ENCODE measurements at places on chromosomes 5 and 9.

DNA sequence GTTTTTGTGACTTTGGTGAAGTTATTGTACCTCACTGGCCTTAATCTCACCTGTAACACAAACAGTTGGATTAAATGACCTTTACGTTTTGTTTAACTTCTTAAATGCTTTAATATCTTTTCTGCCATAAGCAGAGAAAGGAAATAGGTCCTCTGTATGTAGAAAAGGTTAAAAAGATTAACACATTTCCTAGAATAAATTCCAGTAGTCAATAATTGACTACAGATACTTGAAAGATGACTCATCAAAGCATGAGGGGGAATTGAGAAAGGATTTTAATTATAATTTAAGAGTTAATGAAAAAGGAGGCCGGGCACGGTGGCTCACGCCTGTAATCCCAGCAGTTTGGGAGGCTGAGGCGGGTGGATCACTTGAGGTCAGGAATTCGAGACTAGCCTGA, 35.8 kb upstream of the CMYA5 start:
- DNase-seq, result no peak

GRCh38 chr5:178641711-178642110, 14.9 kb upstream of the CLK4 start:
- no peak for DNase-seq

- peak; percentile 99 for DNase-seq
These were observed 98.8 kb upstream of the BASP1 start for GRCh38 chr5:17118631-17119030.

- peak; percentile 99 for DNase-seq
These were observed 51.4 kb downstream of the PFDN1 start for GRCh38 chr5:140251527-140251973.

DNA sequence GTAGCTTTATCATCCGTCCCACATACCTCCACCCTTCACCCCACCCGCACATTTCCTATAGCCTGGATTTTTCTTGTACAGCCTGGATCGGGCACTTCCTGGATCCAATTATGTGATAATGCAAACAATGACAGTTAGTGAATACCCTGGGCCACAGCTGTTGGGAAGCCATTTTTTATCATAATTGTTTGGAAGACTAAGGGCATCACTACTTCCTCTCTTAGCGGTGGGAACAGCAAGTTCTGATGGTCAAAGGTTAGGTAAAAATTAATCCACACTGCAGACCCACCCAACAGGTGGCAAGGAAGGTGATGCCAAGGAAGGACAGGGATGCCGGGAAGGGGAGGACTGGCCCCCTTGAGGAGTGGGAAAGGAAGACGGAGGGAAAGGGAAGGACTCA, 183.7 kb downstream of the SAXO1 start:
- no peak for DNase-seq

DNA sequence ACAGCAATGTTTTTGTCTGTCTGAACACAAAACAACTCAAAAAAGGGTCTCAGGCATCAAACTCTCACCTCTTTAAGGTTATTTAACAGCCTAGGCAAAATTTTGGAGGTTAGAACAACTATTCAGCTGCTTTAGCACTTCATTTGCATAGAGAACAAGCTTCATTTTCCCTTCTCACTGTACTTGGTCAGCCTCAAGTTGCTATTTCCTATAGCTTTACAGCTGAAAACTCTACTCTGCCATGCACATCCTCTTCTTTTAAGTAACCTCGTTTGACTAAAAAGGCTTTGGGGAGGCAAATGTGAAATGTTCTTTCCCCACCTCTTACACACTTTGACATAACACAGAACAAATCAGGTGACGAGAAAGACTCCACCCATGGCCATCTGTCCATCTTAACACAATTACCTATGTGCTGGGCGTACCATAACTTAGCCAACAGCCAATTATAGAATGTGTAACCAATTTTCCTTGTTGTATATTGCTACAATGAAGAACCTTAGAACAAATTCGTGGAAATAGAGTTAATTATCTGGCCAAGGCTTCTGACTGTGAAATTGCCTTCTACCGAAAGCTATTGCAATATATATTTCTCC, 195.7 kb downstream of the DCP2 start:
- no peak for DNase-seq

GRCh38 chr5:60830581-60831127, 13.4 kb downstream of the ELOVL7 start:
- DNase-seq, result peak; percentile 60

- peak; percentile 74 for DNase-seq
These were observed 31.0 kb downstream of the PCDHGC5 start for GRCh38 chr5:141519605-141520565.

DNA sequence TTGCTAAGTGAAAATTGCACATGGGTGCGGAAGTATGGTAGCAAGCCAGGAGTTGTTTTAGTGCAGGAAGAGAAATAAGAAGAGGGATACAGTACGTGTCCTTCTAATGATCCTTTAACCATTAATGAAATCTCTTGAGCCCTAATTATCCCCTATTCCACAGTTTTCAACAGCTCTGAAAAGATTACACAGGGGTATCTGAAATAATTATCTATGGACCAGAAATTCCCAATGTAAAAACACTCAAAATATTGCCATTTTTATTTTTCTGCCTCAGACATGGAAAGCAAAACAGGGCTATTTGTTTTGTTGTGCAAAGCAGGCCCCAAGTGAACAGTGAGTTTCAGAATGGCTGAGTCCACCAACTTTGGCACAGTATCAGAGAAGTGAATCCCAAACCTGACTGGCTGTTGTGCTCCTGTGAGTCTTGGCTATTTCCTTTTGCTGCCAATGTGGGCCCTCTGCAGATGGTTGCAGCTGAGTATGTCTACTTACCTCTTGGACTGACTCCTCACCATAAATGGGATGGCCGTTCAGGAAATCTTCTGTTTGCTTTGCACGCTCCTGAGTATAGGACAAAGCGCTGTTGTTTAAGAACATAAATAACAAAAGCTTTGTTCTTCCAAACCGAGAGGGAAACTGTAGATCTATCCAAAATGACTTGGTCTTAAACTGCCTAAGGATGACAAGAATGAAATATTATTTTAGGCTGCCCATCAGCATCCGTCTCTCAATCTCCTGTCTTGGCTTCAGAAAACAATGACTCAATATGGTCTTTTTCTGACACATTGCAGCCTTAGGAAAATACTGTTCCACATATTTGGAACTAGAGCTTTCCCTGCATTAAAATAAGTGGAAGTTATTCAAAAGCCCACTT, 204.1 kb downstream of the DEPDC1B start:
- DNase-seq, result no peak

- peak; percentile 31 for DNase-seq
These were observed 179.0 kb downstream of the ROR2 start for GRCh38 chr9:91771027-91771426.

GRCh38 chr5:95884017-95884325, 61.4 kb upstream of the GLRX start:
- DNase-seq, result peak; percentile 39

DNA sequence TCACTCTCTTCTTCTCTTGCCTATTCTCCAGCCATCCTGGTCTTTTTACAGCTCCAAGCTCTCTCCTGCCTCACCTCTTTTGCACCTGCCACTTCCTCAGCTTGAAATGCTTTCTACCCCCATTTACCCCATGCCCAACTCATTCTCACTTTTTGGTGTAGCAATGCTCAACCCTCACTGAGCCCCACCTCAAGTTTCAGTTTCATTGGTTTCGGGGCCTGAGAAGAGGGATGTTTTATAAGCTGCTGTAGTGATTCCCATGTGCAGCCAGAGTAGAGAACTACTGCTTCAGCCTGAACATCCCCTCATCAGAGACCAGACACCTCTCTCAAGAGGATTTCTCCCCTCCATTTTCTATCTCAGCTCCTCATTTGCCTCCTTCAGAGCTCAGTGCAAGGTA, 45.2 kb upstream of the FYB1 start:
- DNase-seq, result peak; percentile 46

GRCh38 chr9:127870887-127871286, 6.6 kb downstream of the AK1 start:
- no peak for DNase-seq

DNA sequence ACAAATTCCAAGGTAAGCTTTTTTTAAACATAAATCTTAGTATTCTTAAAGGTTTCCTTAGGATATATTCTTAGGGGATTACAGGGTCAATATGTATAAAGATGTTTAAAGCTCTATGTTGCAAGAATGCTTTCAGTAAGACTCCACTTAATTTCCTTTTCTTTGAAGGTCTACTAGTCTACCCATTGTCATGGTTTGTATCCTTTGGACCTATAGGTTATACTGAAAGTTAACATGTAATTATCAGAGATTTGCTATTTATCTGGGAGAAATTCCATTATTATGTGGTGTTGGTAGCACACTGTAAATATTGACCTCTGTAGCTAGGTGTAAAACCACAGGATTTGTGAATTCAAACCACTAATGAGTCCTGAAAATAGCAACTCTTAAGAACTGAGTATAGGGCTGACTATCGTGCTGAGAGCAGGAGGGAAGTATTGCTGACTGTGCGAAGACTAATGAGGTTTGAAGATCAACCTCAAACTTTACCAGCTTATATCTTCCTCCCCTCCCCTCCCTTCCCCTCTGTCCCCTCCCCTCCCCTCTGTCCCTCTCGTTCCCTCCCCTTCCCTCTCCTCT, 85.6 kb downstream of the GADD45G start:
- no peak for DNase-seq

DNA sequence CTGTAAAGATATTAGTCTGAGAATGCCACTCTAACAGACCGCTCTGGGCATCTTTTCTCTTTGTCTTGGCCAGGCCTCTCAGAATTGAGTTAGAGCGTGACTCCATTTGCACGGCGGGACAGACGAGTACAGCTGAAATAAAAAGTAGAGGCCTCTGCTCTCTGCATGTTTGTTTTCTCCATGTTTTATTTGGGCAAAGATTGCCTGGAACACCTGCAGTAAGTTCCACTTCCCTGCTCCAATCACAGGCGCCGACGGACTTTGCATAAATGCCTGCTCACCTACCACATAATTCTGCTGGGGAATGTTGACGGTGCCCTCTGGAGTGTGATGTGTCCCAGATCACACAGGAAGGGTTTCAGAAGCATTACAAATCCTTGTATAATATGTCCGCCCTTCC, 10.6 kb downstream of the SPOCK1 start:
- no peak for DNase-seq

- no peak for DNase-seq
These were observed 16.2 kb downstream of the PPP2CA start for GRCh38 chr5:134209477-134210245.

GRCh38 chr9:18632632-18633403, 158.9 kb downstream of the ADAMTSL1 start:
- DNase-seq, result no peak

DNA sequence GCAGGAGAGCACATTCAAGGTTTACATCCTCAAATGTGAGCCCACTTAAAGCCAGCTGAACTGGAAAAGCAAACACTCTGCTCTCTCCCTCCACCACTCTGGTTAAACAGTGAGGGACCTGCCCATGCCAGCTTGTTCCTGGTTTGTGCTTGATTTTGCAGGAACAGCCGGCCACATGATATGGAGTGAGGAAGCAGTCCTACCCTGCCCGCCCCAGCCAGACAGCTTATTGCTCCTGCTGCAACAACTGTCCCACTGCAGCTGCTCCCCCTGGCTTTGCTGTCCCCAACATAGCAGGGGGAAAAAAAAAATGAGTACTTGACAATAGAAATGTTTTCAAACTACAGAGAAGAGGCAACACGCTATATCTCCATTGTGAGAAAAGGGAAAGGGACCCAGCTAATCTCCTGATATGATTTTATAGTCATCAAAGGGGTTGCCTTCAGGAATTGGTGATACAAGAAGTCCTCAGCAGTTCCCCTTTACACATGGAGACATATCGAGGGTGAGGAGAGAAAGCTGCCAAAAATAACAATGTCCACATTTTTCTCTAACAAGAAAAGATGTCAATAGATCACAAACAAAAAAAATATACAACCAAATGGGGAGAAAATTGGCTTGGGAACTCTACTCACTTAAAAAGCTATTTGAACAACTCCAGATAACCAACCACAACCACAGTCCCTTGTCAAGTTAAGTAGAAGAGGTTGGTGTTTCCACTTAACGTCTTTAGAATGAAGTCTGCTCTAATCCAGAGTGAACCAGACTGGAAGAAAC, 4.6 kb downstream of the MYO10 start:
- no peak for DNase-seq

- no peak for DNase-seq
These were observed at the start of gene CDO1 for GRCh38 chr5:115816226-115817081. CDO1 (minus strand) TSS chr5:115816659; CDS start chr5:115816397, 262 bp downstream.

GRCh38 chr5:175711472-175712312, 53.8 kb downstream of the HRH2 start:
- DNase-seq, result no peak

- DNase-seq, result peak; percentile 72
These were observed 10.4 kb upstream of the CEP120 start for GRCh38 chr5:123433596-123433995.

GRCh38 chr5:152393441-152393840, 11.6 kb downstream of the NMUR2 start:
- no peak for DNase-seq

DNA sequence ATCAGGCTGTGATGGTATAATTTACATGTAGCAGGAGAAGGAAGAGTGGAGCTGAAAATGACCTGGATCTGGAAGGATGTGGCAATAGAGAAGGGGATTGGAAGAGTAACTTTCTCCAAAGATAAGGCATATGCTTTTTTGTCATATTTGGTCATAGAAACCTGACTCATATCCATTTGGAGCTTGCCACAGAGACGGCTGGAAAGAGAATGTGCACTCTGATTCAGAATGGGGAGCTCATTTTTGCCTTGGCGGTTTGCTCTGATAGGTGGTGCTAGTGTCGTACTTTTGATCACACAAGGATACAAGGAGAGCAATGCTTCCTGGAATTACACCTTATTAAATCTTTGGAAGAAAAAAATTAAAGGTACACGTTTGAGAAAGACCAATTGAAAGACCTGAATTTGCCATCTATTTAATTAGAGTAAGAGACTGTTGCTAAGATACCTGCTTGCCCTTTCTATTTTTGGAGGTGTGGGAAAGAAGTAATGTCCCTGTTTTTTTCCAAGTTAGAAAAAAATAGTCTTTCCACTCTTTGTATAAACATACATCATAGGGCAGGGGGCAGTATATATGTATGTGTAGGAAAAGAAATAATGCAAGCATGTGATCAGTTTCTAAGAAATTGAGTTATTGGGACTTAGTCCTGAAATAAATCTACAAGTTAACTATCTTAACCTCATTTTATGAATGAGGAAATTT, 5.4 kb downstream of the LSM11 start:
- no peak for DNase-seq

DNA sequence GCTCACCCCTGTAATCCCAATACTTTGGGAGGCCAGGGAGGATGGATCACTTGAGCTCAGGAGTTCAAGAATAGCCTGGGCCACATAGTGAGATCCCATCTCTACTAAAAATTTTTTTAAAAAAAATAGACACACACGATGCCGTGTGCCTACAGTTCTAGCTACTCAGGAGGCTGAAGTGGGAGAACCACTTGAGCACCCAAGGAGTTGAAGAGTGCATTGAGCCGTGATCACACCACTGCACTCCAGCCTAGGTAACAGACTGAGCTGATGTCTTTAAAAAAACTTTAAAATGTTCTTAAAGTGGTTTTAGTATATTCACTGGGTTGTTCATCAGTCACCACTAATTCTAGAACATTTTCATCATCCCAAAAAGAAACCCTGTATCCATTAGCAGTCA, 51.9 kb upstream of the RNF38 start:
- DNase-seq, result no peak

- DNase-seq, result no peak
These were observed 50.8 kb downstream of the TSPAN17 start for GRCh38 chr5:176697934-176698538.

Measured in inflammatory macrophage treated with lipopolysaccharide for 4 hours (primary cell).